ENCODE measurements at places on chromosomes 11 and 22.

DNA sequence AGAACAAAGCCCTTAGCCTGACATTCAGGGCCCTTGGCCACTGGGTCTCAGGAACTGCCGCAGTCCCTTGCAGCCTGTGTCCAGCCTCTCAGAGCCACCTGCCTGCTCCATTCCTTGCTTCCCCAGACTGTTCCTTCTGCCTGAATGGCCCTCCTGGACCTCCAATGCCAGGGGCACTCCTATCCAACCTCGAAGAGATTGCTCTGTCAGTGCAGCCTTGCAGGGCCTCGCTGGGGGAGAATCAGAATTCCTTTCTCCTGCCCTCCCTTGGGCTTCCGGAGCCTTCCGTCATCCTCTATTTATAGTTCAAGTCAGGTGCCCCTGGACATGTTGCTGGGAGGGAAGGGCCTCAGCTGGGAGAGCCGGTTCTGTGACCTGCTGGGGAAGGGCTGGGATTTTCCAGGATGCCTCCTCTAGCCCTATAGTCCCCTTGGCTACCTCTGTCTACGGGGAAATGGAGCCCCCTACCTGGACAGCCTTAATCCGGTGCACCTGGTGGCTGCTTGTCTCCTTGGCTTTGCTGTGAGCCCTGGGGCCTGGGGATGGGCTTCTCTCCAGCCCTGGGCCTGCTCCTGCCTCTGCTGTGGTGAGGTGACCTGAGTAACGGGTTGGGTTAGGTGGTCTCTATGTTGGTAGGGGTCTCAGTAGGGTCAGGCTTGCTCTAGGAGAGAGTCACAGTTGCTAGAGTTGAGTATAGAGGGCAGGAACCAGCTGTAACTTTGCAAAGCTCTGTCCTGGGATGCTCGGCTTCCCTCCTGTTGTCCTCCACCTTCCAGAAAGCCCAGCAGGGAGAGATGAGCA, 45.9 kb upstream of the SYT7 start:
- peak; percentile 27 for DNase-seq

DNA sequence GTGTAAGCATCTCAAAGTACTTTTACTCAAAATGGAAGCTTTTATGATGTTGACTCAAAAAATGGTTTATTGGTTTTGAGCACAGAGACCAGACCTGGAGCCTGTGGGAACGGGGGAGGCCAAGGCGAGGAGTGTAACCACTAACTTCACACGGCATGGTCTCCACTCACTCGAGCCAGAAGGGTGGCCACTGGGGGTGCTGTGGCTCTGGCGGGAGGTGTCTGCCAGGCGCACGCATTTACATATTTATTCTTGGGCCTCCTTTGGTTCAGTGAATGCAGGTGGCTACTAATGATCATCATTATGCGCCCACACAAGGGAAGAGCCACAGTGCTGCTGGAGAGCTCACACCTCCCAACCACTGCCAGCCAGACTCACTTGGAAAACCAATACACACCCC, 64.6 kb downstream of the FLRT1 start:
- DNase-seq = no peak

DNA sequence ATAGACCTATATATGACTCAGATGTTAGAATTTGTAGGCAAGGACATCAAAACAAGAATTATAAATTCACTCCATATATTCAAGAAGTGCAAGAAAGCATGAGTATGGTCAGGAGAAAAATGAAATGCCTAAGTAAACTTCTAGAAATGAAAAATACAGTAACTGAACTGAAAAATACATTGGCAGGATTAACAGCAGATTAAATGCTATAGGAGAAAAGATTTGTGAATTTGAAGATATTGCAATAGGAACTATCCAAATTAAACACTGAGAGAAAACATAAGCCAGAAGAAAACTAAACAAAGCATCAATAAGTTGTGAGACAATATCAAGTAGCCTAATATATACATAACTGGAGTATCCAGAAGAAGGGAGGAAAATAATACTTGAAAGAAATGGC, 46.6 kb upstream of the TMEM45B start:
- no peak for DNase-seq

GRCh38 chr11:76321340-76321739, 59.6 kb downstream of the THAP12 start:
- DNase-seq = no peak

- DNase-seq = no peak
Measured at GRCh38 chr22:25061605-25062376, 109.3 kb downstream of the KIAA1671 start.

DNA sequence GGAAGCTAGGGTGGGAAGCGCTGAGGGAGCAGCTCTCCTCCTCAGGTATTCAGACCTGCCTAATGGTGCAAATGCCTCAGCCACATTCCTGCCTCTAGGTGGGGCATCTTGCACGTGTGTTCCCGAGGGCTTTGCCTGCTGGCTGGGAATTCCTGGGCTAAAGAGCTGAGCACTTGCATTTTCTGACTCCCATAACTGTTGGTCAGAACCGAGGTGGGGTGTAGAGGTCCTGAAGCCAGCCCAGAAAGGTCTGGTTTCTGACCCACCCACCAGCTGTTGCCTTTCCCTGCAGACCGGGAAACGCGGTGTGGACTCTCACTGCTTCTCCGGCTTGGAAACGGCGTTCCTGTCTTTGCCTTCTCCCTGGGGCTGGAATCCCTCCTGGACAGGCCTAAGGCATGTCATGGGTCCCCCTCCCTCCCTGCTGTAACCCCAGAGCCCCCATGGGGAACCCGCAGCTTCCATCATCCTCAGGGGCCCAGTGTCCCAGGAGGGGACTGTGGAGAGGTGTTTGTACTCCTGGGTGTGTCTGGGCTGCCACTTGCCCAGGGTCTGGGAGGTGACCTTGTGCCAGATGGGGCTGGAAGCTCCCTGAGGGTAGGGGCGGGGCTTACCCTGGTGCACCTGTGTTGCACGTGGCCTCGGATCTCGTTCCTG, 24.0 kb upstream of the SMIM38 start:
- DNase-seq = peak; percentile 45

DNA sequence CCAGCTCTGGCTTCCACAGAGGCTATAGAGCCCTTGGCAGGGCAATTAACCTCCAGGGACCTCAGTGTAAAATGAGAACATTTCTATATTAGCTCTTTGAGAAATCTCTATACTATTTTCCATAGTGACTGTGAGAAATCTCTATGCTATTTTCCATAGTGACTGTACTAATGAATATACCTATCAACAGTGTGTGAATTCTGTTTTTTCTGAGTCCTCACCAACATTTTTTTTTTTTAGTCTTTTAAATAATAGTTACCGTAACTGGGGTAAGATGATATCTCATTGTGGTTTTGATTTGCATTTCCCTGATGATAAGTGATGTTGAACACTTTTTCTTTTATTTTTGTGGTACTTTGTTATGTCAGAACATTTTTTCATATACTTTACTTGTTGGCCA, 7.0 kb upstream of the MTNR1B start:
- no peak for DNase-seq

DNA sequence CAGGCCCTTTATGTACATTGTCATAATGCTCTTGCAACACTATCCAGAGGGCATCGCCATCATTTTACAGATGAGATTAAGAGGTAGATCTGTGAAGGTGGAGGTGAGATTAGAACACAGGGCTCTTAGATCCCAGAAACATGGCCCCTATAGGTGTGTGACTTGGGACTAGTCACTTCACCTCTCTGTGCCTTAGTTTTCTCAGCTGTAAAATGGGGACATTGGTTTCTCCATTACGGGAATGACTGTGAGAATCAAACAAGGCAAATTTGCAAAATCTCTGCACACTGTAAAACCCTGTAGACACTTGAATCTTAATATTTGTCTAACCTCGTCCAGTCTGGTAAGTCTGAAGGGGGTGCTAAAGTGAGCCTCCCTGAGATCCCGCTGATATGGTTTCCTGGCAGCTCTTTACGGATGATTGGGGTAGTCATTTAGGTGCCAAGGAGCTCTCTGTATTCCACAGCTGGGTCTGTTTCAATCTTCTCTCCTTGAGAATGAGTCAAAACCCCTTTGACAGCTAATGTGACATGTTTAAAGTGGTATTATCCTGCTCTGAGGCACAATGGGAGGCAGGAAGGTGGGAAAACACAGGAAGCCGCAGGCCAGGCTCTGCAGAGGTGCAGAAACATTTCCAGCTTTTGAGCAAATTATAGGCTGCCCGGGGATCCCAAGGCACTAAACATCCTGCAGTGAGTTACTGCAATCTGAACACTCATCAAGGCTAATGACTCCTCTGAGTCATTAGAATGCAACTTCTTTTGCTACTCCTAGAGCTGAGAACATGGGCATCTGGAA, 140.8 kb downstream of the CCDC81 start:
- DNase-seq = no peak

DNA sequence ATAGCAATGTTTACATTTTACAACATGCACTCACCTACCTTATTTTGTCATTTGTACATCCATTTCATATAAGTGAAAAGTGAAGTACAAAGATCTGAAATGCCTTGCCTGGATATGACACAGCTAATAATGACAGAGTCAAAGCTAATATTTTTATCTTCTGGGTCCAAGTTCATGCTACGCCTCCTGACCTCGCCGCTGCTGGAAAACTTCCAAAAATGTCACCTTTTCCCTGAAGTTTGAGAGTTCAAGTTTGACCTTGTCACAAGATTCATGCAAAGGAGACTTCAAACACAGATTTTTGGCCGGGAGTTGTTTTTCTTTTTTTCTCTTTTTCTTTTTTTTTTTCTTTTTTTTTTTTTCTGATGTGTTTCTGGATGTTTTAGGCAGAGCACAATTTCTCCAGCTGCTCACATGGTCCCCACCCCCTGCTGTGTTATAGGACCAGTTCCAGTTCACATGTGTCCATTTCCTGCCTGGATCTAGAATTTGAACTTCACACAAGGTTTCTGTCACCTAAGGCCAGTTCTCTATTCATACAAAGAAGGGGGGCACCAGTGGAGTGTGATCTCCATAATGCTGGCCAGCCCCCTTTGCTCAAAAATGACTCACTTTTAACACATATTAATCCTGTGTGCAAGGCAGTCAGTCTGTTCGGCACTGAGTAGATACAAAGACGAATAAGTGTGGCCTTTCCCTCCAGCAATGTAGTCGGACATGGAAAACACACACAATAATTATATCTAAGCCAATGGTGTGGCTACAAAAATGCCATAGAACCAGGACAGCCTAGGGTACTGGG, 546.8 kb downstream of the BUD13 start:
- DNase-seq = no peak

GRCh38 chr11:63769042-63769713, 603 bp upstream of the ZFTA start:
- no peak for DNase-seq

- DNase-seq = no peak
Measured at GRCh38 chr11:34650528-34650927, 29.6 kb downstream of the EHF start.

- no peak for DNase-seq
Measured at GRCh38 chr11:114059984-114060391, 477 bp downstream of the ZBTB16 start.

DNA sequence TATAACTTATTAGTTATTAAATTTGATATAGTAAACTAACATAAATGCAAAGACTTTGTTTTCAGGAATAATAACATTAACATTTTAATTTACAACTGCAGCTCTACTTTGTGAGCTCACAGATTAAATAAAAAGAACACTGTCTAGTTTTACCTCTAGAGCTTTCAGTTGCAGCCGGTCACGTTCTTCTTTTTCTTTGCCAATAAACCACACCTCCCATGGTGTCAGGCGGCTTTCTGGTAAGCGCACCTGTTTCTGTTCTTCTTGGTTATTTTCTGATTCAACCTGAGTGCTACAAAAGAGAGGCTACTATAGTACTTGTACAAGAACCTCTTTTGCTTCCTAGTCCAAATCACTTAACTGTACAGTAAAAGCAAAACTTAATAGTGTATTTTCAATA, 5.8 kb downstream of the CCDC34 start:
- peak; percentile 60 for DNase-seq

GRCh38 chr11:91795139-91795887, 429.3 kb upstream of the FAT3 start:
- peak; percentile 4 for DNase-seq

DNA sequence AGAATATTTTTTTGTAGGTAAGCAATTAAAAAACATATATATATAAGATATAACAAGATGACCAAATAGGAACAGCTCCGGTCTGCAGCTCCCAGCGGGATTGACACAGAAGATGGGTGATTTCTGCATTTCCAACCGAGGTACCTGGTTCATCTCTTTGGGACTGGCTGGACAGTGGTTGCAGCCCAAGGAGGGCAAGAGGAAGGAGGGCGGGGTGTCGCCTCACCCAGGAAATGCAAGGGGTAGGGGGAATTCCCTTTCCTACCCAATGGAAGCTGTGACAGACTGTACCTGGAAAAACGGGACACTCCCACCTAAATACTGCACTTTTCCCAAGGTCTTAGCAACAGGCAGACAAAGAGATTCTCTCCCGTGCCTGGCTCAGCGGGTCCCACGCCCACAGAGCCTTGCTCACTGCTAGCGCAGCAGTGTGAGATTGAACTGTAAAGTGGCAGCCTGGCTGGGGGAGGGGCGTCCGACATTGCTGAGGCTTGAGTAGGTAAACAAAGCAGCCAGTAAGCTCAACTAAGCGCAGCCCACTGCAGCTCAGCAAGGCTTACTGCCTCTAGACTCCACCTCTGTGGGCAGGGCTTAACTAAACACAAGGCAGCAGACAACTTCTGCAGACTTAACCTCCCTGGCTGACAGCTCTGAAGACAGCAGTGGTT, 163.8 kb downstream of the CWF19L2 start:
- DNase-seq = no peak

- no peak for DNase-seq
Measured at GRCh38 chr11:90113541-90113940, 20.9 kb upstream of the NAALAD2 start.

DNA sequence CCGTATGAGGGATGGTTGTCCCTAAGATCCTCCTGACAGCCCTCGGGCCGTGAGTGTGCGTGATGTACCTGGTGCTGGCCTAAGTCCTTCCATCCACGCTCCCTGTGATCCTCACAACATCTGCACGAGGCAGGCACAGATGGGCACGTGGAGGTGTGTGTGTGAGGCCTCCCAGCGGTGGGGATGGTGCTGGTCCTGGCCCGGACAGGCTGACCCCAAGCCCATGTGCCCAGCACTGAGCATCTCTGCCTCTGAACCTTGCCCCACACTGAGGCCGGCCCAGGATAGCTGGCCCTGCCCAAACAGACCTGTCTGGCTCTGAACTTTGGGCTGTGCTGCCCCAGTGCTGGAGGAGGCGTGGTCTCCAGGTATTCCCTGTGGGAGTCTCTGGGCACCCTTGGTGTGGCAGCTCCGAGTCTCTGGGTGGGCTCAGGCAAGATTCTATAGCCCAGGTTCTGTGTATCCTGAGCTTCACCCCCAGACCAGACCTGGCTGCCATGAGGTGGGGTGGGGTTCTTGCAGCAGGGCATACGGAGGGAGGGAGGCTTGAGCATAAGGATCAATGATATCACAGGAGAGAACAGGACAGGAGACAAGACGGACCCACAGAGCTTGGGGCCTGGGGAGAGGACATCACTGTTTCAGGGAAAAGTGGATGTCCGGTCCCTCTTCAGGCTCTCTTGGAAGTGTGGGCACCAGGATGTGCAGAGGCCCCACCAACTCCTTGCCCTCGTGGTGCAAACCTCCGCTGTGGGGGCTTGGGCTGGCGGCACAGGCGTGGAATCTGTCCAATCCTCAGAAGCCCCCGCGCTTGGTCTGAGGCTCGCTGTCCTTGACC, 881.8 kb downstream of the BRD1 start:
- DNase-seq = no peak

- no peak for DNase-seq
Measured at GRCh38 chr11:115676206-115676605, 172.0 kb upstream of the CADM1 start.
